Fibroblast of pulmonary artery (primary cell): ENCODE measurements at places on chromosomes 6 and 20.
A peak's percentile ranks its signal among the peaks of the same experiment; 100 is the strongest.

GRCh38 chr6:110399219-110400071 is 15.9 kb downstream of the DDO start:
- DNase-seq = no peak

DNA sequence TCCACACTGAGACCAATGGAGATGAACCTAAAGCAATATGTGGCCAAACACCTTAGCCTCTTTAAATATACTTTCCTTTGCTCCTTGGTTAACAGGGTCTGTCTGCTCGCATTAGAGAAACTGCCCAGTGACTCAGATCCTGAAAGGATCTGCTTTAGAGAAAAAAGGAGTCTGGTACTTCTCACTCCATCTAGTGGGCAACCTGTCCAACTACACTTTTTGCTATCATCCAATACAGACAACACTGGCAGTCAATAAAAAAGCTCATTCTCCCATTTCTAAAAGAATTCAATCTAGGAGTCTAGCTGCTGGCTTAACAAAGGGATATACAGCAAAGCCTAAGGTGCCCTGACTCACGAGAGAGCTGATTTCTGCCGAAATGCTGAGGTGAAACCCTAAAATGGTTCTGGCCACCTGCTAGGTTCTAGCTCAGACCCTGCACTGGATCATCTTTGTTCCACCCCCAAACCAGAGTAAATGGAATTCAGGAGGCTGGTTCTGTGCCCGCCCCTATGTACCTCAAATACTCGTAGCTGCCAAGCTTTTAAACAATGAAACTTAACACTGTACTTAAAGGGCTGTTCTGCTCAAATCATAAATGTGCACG is 11.5 kb downstream of the GNL1 start:
- DNase-seq = peak; percentile 78

DNA sequence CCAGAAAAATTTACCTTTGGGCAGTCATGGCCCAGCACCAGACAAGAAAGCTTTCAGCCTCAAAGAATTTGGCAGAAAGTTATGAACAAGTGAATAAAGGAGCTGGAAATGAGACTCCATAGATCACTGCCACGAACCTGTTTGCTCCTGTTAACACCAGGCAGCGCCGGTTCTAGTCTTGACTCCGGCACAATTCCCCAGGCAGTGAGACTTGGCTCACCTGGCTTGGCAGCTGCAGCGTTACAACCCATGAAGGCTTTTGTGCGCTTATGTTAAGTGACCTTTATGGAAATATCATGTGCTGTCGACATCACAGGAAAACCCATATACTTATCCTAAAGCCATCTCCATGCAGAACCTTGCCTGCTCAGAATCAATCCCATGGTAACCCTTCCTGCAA is 22.2 kb upstream of the FOXC1 start:
- DNase-seq = no peak

DNA sequence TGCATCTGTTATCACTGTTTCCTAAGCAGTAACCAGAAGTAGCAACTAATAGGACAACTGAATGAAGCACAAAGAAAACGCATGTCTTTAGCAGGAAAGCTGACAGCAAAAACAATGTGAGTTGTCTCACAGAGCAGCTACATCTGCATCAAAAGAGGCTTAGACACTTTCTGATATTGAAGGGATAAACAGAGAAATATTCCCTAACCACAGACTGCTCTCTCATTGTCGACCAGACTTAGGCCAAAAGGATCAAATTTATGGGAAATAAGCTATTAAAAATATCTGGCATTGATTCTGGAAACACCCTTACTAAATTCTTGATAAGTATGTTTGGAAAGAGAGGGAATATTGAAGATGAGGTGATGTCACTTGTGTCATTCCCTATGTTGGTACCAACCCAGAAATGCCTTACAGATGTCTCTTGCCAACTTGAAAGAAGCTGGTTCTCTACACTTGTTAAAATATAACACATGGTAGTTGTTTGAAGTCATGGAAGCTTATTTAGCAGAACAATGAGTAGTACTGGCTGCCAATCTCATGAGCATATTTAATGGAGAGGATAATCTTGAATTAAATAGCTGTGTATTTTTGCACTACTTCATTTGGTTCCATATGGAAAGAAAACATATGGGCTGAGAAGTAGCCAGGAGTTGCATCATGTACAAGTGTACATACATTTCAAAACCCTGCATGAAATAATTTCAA is 929.3 kb upstream of the MAN1A1 start:
- DNase-seq = no peak

GRCh38 chr6:167840526-167841179 is 13.9 kb downstream of the AFDN start:
- DNase-seq = no peak

- DNase-seq = no peak
Measured at GRCh38 chr6:2732503-2733089, 18.1 kb downstream of the MYLK4 start.

- DNase-seq = no peak
Measured at GRCh38 chr20:19624221-19624965, 133.7 kb upstream of the RIN2 start.

- peak; percentile 7 for DNase-seq
Measured at GRCh38 chr20:55253781-55254180, 751.5 kb downstream of the CBLN4 start.

DNA sequence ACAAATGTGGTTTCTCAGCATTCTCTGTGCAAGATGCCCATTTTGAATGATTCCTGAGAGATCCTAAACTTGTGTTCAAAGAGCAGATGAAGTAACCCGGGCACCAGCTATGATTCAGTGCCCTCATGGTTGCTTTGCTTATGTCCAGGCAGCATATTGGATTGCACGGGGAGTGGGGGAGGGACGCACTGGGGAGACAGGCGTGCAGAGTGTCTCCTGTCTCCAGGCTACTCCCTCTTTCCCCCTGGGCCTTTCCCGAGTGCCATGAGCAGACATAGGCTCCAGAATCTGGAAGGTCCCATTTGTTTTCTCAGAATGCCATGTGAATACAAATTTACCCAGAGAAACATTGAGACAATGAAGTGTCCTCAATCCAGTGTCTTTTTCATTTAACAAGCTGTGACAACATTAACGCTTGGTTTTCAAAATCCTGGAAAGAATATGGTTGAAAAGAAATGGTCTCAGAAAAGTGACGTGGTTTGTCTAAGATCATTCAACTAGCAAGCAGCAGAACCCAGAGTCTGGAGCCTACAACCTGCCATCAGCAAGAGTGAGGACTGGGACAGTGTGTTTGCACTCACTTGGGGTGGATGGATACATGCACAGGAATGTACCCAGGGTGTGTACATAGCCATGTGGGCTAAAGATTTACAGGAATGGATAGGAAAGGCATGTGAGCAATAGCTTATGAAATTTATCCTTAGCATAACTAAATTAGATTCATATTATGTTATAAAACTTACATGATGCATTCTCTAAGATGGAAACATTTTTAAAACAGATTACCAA is 4.2 kb downstream of the SYNDIG1 start:
- DNase-seq = no peak

- DNase-seq = no peak
Measured at GRCh38 chr6:105553171-105553570, 150.3 kb upstream of the PREP start.

DNA sequence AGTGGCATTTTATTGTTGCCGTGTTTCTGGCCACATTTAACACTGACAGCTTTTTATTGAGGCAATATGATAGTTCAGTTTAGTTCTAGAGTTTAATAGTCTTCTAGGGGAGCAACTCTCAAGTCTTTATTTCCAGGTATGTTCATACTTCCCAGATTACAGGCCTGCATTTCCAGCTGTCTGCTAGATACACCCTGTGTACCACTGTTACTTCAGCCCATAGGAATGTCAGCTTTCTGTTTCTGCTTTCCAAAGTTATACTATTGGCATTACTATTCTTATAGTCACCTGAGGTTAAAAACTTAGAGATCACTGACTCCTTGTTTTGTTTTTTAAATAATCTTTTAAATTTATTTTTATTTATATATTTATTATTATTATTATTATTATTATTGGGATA is 7.6 kb downstream of the ZNF451 start:
- DNase-seq = peak; percentile 14

GRCh38 chr20:19552221-19553180 is 205.6 kb upstream of the RIN2 start:
- peak; percentile 9 for DNase-seq

GRCh38 chr6:167786853-167787675 is 39.6 kb upstream of the AFDN start:
- DNase-seq = no peak

DNA sequence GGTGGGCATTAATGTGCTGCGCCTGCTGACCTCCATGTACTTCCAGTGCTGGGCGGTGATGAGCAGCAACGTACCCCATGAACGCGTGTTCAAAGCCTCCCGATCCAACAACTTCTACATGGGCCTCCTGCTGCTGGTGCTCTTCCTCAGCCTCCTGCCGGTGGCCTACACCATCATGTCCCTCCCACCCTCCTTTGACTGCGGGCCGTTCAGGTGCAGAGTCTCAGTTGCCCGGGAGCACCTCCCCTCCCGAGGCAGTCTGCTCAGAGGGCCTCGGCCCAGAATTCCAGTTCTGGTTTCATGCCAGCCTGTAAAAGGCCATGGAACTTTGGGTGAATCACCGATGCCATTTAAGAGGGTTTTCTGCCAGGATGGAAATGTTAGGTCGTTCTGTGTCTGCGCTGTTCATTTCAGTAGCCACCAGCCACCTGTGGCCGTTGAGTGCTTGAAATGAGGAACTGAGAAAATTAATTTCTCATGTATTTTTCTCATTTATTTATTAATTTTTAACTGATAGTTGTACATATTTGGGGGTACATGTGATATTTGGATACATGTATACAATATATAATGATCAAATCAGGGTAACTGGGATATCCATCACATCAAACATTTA is 35.2 kb upstream of the NOP56 start:
- DNase-seq = no peak

DNA sequence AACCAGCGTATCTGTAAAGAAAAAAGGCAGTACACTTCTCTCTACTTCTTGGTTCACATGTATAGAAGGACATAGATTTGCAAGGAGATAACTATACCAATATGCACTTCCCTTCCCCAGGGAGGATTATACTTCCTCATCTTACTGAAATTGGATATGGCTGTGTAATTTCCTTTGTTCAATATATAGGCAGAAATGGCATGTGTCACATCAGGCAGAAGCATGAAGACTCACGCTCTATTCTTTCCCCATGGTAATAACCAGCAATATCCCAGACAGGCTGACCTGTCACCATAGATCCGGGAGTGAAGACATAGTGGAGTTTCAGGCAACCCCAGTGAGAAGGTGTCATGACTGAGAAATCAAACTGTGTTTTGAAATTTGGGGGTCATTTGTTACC is 518.3 kb downstream of the KIF16B start:
- no peak for DNase-seq

DNA sequence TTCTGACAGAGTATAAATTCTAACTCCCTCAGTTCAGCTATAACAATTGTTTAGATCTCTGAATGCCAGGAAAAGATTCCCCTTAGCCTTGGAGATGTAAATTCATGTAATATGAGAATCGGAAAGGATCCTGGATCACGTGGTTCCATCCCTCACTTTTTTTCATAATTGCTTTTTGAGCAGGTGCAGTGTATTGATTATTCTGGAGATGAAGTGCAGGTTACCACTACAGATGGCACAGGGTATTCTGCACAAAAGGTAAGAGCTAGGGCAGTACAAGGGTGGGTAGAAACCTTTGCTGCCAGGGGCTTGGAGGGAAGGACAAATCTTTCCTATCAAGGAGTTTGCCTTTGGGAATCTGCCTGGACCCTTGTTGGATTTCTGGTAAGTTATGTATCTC is 52.7 kb downstream of the KDM1B start:
- DNase-seq = no peak

GRCh38 chr6:3768502-3768901 is 17.0 kb upstream of the PXDC1 start:
- no peak for DNase-seq

GRCh38 chr20:24056491-24056890 is 67.9 kb upstream of the GGTLC1 start:
- no peak for DNase-seq

DNA sequence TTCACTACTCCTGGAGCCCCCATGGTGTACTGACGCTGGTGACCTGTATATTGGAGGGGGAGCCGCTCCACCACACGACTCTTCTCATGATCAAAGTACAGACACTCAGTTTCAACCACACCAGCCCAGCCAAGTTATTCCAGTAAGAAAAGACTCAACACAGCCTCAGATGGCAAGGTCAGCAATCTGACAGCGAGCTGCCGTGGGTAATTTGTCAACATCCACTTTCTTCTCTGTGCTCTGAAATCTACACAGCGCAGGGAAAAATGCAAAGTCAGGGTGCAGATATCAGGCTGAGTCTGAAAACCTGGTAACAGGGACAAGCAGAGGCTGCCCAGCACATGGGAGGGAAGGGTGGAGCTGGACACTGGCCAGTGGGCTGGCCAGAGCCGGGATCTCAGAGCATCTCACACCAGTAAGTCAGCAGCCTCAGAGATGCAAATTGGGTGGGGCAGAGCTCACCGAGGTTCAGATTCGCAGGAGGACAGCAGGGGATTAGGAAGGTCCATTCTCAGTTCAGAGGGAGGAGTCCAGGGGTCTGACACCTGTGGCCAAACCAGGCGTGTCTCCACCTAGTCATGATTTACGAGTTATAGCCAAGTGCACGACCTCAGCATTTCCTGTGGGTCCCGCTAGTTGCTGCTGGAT is 44.5 kb upstream of the RPS6KA2 start:
- peak; percentile 16 for DNase-seq

GRCh38 chr20:18057101-18057993 is at the start of gene OVOL2:
TSS of gene OVOL2 (minus strand) at chr20:18057916. CDS start at chr20:18057634, 282 bp downstream.
- peak; percentile 2 for DNase-seq
